ENCODE measurements at places on chromosomes 7 and 10.
A peak's percentile ranks its signal among the peaks of the same experiment; 100 is the strongest.

GRCh38 chr7:69748530-69748929 lies 150.3 kb downstream of the AUTS2 start:
- DNase-seq, result no peak

DNA sequence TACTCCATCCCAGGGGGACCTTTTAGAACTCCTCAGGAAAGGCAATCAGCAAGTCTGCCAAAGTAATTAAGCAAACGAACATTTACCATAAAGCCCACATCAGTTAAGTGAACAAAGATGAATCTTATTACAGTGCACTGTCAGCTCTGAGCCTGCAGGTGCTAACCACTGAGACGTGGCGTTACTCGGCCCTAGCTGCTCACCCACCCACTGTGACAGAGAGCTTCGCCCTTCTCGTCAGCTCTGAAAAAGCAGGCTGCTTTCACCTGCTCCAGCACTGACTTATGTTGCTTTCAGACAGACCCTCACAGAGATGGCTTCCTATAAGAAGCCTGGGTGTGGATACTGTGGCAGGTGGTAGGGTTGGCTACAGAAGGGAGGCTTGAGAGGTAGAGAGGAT lies 57.7 kb upstream of the KCNIP2 start:
- no peak for DNase-seq

DNA sequence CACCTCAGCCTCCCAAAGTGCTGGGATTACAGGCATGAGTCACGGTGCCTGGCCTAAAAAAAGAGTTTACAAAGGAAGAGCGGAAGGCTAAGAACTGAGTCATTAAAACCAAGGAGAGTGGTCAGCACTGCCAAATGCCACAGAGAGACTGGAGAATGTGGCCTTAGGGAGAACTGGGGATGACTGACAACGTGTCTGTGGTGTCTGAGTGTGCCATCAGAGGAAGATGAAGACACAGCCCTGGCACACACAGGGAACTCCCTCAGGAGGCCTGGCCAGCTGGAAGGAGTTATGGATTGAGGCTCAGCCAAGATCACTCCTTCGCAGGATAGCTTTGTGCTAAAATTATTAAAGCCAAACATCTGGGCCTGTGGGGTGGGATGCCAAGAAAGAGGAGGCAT lies 3.9 kb upstream of the INA start:
- no peak for DNase-seq

GRCh38 chr10:102596506-102596971 lies 47.7 kb upstream of the TRIM8 start:
- peak; percentile 76 for DNase-seq

DNA sequence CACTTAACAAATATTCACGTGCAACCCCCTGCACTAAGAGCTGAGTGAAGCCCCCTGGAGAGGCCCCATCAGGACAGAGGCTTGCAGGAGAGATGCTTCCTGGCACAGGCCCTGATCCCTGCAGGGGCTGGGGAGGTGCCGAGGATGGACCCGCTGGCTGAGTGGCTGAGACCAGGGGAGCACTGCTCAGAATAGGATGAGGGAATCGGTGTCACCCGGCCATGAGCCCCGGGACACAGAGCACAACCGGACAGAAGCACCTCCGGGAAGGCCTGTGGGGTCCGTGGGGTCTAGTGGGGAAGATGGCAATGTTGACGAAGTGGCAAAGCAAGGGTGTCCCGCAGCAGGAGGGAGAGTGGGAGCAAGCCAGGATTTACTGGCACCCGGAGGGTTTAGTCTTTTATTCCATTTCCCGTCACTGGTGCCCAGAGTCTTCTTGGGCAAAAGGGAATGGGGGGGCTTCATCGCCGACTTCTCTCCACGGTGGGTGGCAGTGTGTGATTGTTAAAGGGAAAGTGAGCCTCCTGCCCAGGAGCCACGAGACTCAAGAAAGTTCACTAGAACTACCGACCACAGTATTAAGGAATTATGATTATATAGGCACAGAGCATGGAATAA lies 140.7 kb downstream of the ADARB2 start:
- no peak for DNase-seq

DNA sequence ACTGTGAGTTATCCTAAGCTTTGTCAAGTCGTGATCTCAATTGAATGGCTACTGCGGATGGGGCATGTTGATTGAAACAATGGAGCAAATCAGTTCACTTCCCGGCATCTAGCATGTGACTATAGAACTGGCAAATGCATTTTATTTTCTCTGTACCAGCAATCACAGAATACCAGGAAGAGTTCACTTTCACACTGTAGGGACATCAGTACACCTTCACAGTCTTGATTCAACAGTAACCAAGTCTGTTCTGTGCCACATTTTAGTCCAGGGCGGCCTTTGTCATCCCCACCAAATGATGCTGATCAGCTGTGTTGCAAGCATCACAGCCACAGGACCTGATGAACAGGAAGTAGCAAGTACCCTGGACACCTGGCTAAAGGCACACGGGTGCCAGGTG lies 32.1 kb upstream of the JAKMIP3 start:
- no peak for DNase-seq

DNA sequence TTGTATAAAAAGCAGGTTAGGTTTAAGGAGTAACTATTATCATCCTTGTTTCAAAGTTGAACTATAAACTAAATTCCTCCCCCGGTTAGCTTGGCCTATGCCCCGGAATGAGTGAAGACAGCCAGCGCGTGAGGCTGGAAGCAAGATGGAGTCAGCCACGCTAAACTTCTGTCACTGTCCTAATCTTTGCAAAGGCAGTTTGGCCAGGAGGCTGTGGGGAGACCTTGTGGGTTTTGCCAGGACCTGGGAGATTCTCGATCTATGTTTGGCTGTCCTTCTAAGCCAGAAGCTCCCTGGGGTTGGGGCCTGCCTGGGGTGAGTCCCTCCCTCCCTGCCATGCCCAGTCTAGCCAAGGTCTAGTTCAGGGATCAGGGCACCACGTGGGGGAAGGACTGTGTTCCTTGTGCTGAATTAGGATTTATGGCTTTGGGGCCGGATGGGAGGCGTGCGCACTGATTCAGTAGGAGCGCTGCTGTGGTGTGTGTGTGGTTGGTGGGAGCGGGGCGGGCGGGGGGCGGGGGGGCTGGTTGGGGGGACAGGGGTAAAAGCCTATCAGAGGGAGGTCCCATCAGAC lies 871 bp upstream of the GTF2IRD1 start:
- peak; percentile 89 for DNase-seq

DNA sequence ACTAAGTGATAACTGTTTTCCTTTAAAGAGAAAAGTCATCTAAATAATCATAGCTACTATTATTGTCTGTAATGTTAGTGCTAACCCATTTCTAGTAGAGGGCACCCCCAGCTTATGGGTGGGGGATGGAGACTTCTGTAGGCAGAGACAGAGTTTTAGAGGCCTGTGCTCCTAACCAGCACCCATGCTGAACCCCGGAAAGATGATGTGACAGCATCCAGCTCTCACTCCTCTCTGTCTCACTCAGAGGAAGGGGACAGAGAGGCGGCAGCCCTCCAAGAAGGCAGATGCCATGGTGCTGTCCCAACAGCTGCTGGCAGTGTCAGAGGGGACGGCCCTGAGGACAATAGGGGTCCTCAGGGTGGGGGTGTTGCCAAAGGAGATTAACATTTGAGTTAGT lies 74.4 kb upstream of the PRLHR start:
- no peak for DNase-seq

DNA sequence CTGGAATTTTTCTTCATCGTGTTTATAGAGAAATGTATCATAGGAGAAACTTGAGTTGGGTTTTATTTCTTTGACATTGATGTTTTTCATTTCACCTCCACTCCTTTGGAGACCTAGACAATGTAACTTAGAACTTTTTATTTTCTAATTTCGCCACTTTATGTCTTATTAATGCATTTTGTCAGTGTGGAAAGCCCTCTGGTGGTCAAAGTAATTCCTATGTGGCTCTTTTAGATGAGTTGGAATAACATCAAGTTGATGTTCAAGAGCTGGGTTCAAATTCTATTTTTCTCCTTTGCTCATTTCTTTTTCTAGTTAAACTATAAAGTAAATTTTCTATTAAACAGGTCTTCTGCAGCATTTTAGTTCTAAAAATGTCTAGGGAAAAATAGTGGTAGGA lies 478.6 kb downstream of the LRMDA start:
- no peak for DNase-seq

DNA sequence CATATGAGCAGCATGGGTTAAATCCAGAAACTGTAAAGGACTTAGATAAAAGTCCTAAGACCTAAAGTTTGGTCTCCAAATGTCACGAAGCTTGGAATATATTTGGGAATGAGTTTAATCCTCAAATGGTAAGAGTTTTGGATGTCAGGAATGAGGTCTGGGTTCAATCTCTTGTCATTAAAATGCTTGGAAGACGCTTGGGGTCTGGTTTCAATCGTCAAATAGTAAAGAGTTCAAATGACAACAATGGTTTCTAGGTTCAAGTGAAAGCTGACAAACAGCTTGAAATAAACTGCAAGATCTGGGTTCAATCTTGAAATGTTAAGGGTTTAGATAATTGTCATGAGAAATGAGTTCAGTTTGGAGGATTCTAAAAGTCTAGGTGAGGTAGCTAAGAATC lies 385.5 kb upstream of the HPS1 start:
- no peak for DNase-seq

DNA sequence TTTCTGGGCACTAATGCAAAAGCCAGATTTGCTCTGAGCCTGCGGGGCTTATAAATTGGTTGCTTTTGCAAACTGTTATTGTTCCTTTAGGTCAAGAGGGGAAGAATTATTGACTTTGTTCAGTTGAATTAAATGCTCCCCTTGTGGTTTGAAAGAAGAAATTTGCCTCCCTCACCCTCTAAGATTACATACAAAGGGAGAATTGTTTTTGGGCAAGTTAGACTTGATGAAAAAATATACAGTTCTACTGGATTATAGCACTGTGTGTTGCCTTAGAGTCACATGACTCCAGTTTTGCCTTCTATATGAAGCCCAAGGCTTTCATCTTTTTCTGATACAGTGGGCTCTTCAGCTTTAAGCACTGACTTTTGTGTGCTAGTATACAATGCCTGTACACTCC lies 1265.8 kb upstream of the LRRTM3 start:
- no peak for DNase-seq

- DNase-seq, result no peak
Observed at GRCh38 chr10:44951576-44952226, 7.9 kb upstream of the RASSF4 start.

- no peak for DNase-seq
Observed at GRCh38 chr10:17637869-17638268, 6.1 kb upstream of the STAM start.

DNA sequence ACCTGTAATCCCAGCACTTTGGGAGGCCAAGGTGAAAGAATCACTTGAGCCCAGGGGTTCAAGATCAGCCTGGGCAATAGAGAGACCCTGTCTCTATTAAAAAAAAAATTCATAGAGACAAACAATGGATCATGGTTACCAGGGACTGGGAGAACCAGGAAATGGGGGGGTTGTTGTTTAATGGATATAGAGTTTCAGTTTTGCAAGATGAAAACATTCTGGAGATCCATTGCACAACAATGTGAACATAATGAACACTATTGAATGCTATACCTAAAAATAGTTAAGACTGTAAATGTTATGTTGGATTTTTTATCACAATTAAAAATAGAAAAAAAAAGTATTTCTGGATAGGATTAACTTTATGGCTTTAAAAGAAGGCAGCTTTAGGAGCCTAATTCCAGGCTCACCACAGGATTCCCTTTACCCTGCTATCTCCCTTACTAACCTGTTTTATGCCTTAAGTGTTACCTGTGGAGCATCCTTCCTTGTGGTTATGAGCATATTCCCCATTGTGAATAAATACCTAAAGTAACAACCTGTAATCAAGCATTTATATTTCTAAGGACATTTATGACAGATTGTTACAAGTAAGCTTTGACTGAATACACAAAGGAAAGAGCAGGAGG lies 45.1 kb upstream of the SGCE start:
- no peak for DNase-seq

DNA sequence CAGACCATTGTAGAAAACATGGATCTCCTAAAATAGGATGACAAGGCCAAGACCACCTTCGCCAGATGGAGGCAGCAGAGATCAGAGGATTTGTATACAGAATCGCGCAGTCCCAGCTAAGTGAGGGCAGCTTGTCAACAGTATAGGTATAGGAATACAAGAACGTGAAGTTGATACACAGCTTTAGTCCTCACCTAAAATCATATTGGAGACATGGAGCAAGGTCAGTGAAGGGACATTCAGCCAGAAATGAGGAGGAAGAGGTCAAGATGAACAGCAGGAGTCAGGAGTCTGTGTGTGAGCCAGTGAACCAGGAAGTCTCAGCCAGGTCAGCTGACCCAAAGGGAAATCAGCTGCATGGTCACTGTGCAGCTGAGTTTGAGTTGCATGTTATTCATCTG lies 263.4 kb upstream of the PRKCQ start:
- no peak for DNase-seq

DNA sequence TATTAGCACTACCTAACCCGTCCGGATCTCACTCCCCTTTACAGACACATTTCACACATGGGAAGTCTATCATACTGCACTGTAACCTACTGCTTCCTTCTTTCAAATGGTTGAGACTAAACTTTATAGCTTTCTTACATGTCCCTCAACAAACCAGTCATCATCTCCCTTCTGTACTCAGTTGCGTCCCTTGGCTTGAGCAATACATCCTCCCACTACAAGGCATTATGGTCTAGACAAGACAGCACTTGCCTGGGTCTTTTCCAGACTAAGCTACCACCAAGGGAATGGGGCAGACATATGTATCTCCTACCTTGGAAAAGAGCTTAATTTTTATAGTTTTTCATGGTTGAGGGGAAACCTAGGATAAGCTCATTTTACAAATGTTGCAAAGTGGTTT lies 575.2 kb downstream of the KCNMA1 start:
- DNase-seq, result no peak

DNA sequence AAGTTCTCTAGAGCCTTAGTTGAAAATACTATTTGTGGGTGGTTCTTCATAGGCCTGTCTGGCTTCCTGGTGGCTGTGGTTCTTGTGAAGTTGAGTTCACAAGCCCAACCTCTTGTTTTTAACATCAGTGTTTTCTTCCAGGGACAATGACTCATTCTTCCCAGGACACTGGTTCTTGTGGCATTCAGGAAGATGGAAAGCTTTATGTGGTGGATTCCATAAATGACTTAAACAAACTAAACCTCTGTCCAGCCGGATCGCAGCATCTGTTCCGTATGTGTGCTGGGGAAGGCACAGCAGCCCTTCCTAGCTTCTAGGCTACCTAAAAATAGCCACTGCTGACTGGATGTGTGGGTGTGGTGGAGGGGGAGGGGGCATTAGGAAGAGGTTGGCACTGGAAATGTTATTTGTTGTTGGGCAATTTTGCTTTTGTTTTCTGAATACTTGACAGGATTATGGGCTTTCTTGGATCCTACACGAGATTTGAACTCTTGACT lies 3.9 kb downstream of the LSMEM1 start:
- no peak for DNase-seq

- DNase-seq, result no peak
Observed at GRCh38 chr7:2650451-2650850, 18.7 kb downstream of the TTYH3 start.

- no peak for DNase-seq
Observed at GRCh38 chr7:91235211-91235832, 28.9 kb upstream of the FZD1 start.

DNA sequence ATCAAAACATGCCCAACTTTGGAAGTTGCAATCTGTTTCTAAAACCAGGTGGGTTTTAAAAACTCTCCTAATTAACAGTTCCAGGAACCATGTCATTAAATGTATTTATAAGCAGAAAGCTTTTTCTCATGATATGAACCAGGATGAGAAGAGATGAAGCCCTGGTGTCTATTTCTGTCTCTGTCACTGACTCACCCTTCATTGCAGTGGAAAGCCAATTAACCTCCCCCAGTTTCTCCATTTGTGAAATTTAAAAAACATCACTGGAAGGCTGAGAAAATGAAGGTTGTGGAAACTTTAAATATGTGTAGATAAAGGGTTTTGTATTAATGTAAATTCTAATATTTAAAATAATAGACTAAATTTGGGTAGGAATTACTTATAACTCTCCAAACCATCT lies 1088.0 kb downstream of the SORCS1 start:
- DNase-seq, result no peak

GRCh38 chr10:61248013-61248412 lies 205.2 kb downstream of the TMEM26 start:
- no peak for DNase-seq
